ENCODE measurements at places on chromosomes 1 and 21. TPM values are rescaled to one million over a fixed set of nuclear protein-coding genes. Genes with fewer than 3 reads are reported as not detected.

GRCh38 chr1:213921712-213922111, 66.1 kb upstream of the PROX1 start:
- DNase-seq: no peak

- no peak for DNase-seq
These were observed 3.5 kb downstream of the CEP170 start for GRCh38 chr1:243251539-243251938.

- no peak for DNase-seq
These were observed at the start of gene HHIPL2 for GRCh38 chr1:222547944-222548671. Gene HHIPL2 (minus strand): TSS chr1:222548104. CDS start chr1:222548044, 60 bp downstream.

DNA sequence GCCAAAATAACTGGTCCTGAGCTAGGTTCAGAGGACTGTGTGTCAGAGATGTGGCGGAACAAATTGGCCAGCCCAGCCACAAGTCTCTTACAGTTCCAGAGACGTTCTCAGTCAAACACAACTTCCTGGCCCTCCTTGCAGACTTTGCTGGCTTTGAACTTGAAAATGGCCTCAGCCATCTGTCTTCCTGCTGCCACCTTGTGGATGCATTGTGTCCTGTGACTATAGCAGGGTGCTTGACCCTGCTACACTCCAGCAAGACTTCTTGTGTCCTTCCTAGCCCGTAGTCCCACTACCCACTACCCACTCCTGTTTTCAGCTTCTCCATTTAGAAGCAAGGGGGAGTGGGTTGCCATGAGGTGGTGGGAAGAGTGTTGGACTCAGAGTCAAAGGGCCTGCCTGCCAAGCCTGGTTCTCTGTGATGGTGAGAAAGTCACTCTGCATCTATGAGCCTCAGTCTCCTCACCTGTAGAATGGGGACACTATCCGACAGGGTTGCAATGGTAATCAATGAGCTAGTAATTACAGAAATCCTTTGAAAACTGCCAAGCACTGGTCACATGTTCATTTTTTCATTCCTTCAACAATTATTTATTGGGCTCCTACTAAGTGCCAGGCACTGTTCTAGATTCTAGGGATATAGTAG, 109.9 kb downstream of the IGSF21 start:
- peak; percentile 10 for DNase-seq

DNA sequence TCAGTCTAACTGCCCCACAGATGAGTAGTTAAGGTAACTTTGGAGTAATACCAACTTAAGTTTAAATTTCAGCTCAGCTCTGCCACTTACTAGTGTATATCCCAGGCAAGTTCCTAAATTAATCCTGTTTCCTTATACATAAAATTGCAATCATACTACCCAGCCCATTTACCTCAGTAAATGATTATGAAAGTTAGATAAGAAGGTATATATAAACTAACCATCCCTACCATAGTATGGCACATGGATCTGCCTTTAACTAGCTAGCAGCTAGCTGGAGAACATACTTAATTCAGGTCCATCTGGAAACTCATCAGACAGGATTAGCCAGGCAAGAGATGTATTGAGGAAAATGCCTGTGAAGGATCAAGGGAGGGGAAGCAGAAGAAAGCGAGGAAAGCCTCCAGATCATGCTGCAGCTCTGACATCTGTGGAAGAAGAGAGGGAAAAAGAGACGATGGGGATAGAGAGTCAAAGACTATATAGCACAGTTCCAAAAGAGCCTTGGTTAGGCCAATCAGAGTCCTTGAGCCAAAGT, 8.0 kb upstream of the JAK1 start:
- no peak for DNase-seq

- DNase-seq: no peak
These were observed 24.1 kb downstream of the A3GALT2 start for GRCh38 chr1:33296824-33297223.

DNA sequence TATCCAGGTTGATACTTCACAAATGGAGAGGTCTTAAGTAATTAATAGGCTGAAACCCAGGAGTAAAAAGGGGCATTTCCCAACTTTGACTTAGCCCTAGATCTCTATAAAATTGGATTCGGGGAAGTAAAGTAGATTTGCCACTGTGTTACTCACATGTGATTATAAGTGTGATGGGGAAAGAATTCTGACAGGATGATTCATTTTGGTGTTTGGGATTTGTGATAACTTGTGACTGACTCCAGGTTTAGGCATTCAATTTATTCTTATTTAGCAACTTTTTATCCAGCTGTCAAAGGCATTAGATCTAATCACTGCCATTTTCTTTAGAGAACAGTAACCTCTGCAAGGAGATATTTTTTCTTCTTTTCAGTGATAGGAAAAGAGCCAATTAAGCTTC, 175.5 kb downstream of the ASTN1 start:
- no peak for DNase-seq

DNA sequence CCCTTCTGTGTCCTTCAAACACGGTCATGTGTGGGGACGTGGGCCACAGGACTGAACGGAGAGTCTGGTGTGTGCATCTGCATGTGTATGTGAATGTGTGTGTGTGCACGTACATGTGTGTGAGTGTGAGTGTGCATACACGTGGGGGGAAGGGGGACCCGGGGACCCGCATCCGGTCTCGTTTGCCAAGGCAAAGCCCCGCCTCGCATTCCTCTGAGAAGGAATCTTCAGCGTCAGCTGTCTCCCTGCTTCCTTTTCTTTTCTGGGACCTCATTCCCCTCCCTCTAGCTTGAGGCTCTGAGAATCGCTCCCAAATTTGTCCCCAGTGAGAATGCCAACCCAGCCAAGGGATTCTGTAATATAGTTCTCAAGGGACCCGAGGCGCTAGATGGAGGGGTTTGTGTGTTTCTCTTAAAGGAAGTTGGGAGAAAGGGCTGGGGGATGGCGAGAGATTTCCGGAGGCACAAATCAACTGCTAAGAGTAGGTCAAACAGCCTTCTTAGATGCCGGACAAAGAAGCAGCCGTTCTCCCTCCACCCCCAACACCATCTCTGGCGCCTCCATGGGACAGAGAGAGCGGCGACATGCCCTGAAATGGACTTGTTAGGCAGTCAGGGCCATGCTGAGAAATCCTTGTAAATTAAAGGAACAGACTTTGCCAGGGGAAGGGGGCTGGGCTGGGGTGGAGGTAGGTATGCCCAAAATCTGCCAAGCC, 6.6 kb downstream of the IFFO2 start:
- peak; percentile 27 for DNase-seq

DNA sequence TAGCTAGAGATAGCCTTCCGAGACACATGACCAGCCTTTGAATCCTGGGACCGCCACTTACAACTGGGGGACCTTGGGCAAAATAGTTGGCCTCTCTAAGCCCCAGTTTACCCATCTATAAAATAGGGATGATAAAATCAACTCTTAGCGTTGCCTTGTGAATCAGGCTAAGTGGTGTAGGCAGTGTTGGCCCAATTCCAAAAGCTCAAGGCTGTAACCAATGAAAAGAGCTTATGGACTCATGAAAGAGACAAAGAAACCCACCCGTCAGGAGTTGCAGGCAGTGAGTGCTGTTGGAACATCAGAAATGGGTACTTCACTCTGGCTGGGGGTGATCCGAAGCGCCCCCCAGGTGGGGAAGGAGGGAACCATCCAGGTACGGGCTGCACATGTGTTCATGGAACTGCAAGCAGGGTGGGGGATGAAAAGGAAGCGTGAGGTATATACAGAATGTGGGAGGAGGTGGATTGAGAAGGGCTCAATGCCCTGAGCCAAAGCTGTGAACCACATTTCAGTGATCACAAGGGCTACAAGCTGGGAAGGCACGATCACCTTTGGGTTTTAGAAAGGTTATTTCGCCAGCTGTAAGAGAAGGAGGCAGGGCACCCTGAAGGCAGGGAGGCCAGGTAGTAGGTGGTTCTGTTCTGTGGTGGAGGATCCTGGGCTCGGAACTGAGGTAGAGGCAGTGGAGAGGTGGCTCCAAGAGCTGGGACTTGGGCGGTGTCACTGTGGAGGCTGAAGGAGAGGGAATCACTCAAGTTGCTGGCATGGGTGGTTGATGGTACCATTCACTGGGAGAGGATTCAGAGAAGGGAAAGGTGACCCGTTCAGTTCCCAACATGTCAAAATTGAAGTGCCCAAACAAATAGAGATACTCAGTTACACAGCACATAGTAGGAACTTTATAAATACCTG, 11.4 kb upstream of the KIAA1614 start:
- no peak for DNase-seq

DNA sequence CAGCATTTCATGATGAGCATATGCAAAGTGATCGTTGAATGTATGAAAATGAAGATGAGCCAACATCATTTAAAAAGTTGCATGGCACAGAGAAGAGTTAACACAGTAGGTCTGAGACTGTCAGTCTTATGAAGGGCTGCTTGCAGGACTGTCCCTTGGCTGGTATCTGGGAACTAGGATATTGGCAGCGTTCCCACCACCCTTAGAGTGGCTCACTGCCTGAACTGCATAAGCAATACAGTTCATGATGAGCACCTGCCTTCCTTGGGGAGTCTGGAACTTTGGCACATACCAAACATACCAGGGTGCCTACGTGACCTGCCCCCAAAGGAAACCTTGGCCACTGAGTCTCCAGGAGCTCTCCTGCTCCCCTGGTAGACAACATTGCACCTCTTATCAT, 161.8 kb downstream of the DSCAM start:
- DNase-seq: no peak

- no peak for DNase-seq
These were observed 28.4 kb upstream of the NLRP3 start for GRCh38 chr1:247387565-247387964.

- no peak for DNase-seq
These were observed 36.6 kb downstream of the PTGS2 start for GRCh38 chr1:186643614-186644013.

GRCh38 chr1:21762022-21762404, 20.9 kb downstream of the USP48 start:
- DNase-seq: no peak

GRCh38 chr1:30044656-30045144, 678.7 kb downstream of the MATN1 start:
- no peak for DNase-seq

DNA sequence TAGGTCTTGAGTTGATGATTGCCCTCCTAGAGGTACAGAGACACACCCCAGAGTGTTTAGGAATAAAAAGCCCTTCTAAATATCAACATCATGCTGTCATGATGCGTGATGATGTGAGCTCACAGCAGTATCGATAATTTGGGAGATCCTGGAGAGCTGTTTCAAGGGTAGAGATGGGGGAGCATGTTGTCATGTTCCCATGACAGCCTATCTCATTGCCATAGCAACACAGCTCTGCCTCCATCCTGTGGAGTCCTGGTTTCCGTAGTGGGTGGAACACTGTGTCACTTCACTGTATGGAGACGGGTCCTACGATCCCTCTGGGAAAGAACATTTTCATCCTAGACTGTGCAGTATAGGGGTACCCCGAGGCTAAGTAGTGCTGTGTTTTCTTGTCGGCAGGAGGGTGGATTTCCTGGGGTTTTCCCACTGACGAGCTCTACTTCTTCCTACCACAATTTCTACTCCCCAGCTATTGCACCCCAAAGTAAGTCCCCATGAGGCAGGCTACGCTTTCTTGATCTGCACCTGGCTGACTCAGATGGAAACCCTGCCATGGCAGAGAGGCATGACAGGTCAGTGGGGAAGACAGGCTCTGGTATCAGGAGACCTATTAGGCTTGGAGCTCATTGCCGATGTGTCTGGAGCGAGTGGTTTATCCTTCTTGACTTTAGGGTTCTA, 7.2 kb downstream of the KISS1 start:
- DNase-seq: no peak

DNA sequence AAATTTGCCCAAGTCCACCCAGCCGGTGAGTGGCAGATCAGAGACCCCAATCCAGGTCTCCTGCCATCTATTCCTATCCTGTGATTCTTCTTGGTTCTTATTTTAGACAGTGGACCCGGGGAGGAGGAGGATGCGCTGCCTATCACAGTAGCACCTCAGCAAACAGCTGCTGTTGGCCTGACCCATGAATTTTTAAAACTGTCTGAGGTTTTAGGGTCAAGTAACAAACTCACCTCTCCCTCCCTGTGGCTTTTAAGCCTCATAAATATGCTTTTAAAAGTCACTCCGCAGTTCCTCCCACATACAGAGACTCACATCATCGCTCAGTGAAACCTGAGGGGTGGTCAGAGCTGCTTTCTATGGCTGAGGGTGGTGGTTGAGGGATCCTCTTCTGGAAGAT, 128.6 kb downstream of the NAV1 start:
- DNase-seq: no peak

Gene LAMC1
- total RNA-seq: 82.0 TPM

Gene GBP5
- total RNA-seq: not detected
